KG1 (cell line): ENCODE measurements at places on chromosomes 4 and X.
A peak's percentile ranks its signal among the peaks of the same experiment; 100 is the strongest.

DNA sequence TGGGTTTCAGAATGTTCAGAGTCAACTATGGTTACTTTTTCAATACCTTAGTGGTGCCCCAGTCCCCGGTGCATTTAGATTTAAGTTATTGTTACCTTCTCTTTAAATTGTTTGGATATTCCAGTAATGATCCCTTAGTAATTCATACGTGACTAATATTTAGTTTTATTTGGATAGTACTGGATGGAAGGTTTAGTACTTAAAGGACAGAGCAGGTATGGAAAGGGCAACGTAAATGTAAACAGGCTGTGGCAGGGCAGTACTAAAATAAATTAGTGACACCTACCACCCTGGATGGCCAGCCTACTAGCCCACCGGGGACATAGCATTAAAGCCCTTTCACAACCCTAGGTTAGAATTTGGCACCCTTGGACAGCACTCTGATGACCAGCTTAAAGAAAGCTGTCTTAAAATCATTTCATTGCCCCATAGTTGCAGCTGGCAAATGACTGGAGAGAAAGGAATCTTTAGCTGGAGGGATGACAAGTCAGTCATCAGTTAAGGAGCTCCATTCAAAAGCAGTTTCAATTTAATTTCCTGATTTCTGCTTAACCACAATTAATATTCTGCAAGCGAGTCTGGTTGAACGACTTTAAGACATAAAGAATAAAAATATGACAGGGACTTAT lies 16.4 kb downstream of the PLP1 start:
- no peak for DNase-seq

DNA sequence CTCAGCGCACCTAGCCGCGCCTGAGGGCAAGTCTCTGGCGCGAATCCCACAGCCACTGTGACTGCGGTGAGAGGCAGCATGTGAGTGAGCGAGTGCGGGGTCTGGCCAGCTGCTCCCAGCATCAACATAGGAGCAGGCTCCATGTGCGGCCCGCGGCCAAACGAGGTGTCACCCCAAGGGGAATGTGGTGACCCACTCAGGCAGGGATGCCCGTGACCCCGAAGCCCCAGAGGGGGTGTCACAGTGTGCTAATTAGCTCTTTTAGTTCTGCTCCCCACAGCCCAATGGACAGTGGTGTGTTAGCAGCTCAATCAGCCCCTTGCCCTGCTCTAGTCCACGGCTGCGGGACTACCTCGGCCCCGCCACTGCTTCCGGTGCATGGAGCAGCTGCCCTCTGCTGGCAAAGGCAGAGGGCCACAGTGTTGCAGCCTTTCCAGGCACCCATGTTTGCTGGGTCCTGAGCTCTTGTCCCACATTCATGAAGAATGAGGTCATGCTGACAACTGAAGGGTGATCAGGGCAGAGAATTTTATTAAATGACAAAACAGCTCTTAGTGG lies 61.4 kb downstream of the AGA start:
- DNase-seq = no peak

DNA sequence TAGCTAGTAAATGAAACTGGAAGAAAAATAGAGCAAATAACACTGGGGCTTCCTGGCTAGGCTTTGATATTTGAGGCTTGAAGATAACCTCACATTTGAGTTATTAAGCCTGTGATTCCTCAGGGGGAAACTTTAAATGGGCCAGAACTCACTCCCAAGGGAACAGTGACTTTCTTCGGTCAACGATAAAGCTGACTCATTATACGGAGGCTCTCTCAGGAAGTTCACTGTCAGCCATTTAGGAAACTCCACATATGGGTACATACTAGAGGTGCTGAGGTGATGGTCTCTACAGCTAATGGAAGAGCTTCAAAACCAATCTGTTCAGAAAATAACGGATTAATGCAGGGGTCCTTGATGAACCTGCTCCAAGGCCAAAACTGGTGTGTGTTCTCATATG lies 120.8 kb downstream of the SH2D1A start:
- DNase-seq = no peak

GRCh38 chr4:121411151-121411744 lies 30.4 kb upstream of the QRFPR start:
- no peak for DNase-seq

GRCh38 chrX:108270739-108271396 lies 167.4 kb downstream of the COL4A6 start:
- DNase-seq = peak; percentile 2

GRCh38 chrX:76454456-76454927 lies 27.0 kb downstream of the MAGEE1 start:
- DNase-seq = no peak

- DNase-seq = no peak
These were observed 385.4 kb upstream of the MAD2L1 start for GRCh38 chr4:120452001-120452400.

GRCh38 chr4:183658362-183659028 lies 490 bp downstream of the RWDD4 start:
- DNase-seq = no peak

DNA sequence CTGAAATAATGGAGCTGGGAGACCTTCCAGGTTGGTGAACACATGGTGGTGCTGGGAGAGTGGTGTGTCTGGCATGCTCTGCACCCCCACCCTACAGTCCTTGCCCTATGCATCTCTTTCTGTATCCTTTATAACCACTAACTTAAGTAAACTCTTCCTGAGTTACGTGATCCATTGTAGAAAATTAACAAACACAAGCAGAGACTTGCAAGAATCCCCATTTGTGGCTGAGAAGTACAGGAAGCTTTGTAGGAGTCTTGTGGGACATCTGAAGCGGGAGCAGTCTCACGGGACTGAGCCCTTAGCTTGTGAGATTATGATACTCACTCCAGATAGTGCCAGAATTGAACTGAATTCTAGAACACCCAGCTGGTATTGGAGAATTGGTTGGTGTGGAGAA lies 14.3 kb upstream of the FAM13A start:
- no peak for DNase-seq

- peak; percentile 29 for DNase-seq
These were observed at the start of gene STK26 for GRCh38 chrX:132022967-132023895. TSS of gene STK26 (plus strand) at chrX:132023302. CDS start at chrX:132023618, 316 bp downstream.

GRCh38 chrX:74383611-74384010 lies 37.7 kb upstream of the SLC16A2 start:
- DNase-seq = no peak

DNA sequence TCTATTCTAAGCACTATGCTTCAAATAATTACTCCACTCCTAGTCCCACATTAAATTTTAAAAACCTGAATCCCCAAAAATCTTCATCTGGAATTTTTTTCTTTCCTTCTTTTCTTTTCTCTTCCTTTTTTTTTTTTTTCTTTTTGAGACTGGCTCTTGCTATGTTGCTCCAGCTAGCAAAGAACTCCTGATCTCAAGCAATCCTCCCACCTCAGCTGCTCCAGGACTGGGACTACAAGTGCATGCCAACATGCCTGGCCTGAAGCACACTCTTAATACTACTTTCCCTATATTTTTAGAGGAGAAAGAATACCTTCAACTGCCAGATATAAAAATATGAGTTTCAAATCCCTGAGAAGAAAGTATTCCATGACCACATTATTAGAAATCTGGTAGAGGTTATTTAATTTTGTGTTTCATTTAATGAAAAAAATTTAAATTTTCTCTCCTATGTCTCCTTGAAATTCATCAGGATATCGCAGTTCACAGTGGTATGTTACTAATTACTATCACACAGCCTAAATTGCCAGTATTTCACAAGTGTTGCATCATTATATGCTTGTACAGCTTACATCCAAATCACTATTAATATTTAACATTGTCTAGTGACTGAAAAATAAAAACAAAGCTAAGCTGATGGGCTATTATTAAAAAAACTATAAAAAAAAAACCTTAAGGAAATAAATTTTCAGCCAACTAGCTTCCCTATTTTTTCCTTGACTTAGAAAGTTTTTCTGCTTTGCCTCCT lies 227.8 kb downstream of the NAF1 start:
- DNase-seq = no peak

DNA sequence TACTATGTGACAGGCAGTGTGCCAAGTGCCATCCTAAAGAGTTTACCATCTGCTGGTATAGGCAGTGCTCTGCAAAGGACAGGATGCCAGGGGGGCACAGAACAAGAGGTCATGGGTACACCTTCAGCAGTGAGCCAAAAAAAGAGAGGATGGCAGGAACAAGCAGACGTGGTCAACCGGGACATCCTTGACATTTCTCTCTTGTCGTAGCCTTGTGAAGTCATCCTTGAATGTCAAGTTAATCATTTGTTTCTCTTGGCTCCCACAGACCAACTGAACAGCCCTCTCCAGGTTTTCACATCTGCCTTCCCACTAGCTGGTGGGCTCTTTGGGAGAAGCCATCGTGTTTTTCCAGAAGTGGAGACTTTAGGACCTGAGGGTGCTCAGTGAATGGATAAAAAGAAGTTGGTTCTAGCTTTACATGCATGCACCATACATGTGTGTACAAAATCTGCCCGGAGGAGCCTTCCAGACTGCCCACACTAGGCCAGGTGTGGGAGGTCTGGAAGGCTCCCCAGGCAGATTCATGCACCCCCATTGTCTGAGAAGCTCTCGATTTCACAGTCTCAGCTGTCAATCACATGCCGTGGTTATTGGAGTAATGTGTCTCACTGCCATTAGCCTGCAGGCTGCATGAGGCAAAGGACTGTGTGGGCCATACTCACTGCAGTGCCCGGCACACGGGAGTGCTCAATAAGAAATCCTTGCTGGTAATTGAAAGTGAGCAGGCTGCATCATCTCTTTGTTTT lies 16.4 kb downstream of the PNMA6F start:
- no peak for DNase-seq

- DNase-seq = no peak
These were observed 738.6 kb upstream of the ADGRL3 start for GRCh38 chr4:60461551-60461950.

DNA sequence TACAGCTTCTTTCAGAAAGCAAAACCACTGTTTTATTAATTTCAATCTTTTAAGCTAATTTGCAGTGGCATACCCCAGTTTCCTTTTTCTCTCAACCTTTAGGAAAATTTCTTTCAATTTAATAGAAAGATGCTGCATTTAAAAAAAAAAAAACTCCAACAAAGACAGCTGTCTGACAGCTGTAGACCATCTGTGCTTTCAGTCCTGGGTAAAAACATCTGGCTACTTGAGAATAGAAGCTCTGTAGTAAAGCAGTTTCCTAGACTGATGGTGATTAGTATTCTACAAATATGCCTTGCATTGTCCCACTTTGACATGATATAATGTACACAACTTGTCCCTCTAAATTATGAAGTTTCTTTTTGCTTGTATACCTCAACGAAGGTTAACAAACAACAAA lies 197.8 kb downstream of the EDA start:
- no peak for DNase-seq

DNA sequence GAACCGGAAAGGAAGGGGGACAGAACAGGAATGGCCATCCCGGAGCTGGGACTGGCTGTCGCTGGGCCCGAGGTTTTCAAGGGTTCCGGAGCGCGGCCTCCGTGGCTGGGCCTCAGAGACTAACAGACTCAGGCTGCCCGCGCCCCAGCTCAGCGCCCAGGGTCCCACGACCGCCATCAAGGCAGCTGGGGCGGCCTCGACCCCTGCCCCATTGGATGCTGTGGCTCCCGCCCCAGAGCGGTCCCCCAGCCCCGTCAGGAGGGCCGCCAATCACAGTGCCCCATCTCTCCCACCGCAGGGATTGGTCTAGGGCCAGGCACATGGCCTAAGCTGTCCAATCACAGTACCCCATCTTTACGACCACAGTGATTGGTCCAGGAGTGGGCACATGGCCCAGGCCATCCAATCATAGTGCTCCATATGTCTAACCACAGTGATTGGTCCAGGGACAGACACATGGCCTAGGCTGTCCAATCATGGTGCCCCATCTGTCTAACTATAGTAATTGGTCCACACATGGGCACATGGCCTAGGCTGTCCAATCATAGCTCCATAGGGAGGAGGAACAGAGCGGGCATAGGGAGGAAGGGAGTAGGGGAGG lies 105.3 kb upstream of the NKX1-1 start:
- no peak for DNase-seq
